Activated gamma-delta T cell (primary cell): ENCODE measurements at places on chromosomes 11 and 22.

DNA sequence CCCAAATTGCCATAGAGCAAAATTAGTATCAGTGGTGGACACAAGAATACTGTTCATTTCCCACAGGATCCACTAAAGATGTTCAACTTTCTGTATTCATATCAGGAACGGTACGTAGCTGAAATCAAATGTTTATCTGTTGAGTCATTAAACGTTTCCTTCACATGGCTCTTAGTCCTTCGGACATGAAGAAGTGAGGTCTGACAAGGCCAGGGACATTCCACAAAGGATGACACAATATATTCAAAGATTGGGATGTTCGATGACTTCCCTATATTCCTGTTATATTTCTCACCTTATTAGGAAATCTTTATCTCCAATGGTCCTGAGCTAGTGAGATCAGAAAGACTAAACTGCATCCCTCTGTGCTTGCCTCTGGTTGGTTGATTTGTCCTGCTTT, 129.0 kb downstream of the ETS1 start:
- DNase-seq = no peak

DNA sequence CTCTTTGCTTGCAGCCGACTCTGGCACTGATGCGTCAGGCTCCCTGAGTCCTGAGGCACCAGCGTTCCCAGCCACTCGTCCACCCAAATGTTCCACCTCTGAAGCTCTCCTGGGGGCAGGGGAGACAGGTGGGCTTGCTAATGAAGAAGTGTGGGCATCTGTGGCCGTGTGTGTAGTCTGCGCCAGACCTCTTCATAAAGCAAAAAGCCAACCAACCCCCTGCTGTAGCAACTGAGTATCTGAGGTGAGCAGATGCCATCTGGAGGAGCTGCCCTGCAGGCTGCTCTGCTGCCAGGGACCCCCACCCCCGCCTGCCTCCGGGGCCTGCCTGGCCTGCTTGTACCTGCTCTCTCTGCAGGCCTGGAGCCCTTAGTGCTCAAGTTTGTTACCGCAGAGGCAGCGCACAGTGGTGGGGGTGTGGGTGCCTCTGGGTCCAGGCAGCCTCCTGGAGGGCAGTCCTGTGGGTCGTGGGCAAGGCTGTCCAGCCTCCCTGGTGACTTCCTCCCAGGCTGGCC, 272.5 kb downstream of the TBC1D22A start:
- no peak for DNase-seq

DNA sequence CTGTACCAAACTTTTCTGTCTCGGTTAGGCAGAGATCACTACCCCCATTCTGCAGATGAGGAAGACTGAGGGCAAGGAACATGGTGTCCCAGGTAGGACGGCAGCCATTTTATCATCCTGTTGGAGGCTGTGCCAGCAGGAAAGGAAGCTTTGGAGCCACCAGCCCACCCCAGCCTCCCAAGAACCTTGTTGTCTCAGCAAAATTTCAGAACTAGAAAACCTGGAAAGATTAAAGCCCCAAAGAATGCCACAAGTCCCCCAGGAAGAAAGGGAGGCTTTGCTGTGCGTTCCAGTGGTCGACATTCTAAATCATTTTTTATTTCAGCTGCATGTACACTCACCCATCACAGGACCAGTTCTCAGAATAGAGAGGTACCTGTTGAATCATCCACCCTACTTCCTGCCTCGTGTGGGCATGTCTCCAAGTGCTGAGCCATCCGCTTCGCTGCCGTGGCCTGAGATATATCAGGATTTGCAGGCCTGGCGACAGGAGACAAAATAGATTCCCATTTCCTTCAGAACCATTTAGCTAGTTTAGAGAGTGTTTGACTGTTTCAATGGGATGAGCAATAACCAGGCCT, 13.0 kb upstream of the EIF3D start:
- no peak for DNase-seq

GRCh38 chr11:47477753-47478152, 28.8 kb upstream of the RAPSN start:
- no peak for DNase-seq

DNA sequence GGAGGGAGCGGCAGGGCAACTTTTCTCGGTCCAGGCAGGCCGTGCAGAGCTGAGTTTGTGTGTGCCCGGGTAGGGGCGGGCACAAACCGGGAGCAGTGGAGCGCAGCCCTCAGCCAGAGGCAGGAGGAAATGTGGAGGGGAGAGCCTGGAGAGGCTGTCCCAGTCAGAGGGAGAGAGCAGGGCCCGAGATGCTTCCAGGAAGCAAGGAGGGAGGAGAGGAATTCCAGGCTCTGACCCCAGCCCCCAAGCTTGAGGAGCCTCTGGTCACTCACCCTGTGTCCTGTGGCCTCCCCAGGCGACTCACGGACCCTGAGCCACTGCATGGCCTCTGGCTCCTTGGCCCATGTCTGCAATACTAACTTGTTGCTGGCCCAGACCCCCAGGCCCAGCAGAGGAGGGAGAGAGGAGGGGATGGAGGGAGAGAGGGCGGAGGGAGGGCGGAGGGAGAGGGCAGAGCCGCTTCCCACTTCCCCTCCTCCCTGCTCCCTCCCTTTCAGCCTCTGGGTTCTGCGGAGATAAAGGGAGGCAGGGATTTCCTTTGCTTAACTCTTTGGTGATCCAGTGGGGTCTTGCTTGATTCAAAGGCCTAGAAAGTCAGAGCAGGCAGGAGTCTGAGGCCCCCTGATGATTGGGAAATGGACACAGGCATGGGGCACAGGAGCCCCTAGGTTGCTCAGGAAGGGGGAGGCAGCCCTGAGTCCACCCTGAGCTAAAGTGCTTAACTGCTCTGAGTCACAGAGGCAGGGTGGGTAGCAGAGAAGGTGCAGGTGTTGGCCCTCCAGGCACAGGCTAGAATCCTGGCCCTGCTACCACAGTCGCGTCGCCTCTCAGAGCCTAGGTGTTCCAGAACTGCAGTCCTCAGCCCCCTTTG, at the start of gene C1QTNF6:
Gene C1QTNF6 (minus strand): TSS at position 357 of the 871 bp plus-strand sequence. CDS start 34 bp downstream, at position 323.
- DNase-seq = no peak

DNA sequence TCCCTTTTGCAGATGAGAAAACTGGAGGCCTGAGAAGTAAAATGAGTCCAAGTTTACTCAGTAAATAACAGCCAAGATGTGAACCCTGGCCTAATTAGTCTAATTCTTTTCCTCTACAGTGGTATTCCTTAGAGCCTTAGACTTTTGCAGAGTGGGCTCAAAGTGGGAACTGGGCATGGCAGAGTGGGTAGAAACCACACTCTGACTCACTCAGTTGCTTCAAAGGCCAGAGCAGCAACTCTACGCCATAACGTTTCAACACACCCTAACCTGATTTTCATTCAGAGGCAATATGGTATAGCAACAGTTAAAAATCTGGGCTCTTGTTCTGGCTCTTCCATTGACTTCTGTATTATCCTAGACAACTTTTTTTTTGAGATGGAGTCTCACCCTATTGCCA, 2.8 kb downstream of the THRSP start:
- no peak for DNase-seq

DNA sequence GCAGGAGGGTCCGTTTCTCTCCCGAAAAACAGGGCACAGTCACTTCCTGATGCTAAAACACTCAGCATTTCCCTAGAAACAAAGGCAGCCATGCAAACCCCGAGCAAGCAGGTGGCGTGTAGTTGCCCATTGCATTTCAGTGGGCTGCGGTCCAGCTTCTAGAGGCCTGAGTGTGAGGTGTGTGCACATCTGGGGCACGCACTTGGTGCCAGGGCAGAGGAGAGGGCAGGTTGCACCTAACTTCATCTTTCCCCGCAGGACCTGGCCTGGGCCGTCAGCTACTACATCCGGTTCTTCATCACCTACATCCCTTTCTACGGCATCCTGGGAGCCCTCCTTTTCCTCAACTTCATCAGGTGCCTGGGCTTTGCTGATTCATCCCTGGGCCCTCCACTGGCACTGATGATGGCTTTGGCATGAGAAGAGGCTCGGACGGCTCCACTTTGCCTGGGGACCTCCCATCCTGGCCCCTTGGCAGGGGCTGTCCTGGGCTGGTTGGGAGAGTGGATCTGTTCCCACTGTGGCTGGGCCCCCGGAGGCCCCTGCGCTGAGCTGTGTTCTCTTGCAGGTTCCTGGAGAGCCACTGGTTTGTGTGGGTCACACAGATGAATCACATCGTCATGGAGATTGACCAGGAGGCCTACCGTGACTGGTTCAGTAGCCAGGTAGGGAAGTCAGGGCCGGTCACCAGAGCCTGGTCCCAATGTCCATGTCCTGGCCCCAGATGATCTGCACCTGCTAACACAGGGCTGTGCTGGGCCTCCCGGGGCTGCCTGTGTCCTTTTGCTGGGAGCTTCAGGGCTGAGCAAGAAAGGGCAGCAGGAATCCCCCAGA, 28.4 kb downstream of the FADS3 start:
- DNase-seq = no peak

DNA sequence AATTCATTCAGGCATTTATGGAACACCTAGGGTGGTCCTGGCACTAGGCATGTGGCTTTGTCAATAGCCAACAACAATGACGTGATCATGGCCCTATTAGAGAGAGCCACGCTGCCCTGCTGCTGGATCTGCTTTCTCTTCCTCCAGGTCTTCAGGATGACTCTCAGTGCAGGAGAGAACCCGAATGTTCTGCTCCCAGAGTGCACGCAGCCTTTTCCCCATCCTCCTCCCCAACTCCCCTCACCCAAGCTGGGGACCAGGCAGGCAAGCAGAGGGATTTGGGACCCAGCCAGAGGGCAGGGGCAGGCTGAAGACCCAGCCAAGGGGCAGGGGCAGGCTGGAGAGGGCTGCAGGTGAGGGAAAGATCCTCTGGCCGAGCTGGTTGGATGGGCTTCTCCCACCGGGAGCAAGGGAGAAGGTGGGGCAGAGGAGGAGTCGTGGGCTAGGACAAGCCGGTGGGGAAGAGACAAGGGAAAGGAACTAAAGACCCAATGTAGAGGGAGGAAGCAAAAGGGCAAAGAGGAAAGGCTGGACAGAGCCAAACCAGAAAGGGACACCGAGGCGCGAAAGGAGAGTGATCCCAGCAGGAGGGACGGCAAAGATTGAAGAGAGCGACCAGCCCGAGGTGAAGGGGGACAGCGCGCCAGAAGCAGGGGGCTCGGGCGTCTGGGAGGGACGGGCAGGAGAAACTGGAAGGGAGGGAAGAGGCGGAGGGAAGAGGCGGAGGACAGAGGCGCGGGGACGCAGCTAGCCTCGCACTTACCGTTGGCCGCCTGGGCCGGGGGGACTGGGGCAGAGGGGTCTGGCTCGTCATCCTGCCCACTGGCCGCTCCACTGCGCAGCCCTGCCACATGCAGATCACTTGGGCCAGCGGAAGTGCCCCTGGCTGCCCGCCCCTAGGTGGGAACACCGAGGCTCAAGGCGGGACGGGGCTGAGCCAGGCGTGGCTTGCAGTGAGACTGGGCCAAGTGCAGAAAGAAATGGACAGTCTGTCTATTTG, at the start of gene KCTD14:
Gene KCTD14 (minus strand): TSS at position 880 of the 1,000 bp plus-strand sequence. CDS start 27 bp downstream, at position 853.
- no peak for DNase-seq

- no peak for DNase-seq
These were observed 11.4 kb downstream of the SIAE start for GRCh38 chr11:124662106-124662505.

GRCh38 chr11:90251599-90251998, 28.8 kb upstream of the CHORDC1 start:
- DNase-seq = no peak

DNA sequence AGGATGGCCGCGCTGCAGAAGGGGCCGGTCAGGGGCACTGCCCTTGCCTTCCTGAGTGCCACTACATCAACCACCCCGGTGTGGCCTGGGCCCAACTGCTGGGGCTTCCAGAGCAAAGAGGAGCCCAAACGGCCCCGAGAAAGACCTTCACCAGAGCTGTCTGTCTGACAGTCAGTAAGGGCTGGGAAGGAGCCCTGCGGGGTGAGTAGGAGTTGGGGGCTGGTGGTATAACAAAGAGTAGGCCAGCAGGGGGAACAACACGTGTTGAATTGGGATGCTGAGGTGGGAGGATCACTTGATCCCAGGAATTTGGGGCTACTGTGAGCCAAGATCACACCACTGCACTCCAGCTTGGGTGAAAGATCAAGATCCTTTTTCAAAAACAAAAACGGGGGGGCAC, 3.9 kb downstream of the GSTT4 start:
- DNase-seq = no peak

DNA sequence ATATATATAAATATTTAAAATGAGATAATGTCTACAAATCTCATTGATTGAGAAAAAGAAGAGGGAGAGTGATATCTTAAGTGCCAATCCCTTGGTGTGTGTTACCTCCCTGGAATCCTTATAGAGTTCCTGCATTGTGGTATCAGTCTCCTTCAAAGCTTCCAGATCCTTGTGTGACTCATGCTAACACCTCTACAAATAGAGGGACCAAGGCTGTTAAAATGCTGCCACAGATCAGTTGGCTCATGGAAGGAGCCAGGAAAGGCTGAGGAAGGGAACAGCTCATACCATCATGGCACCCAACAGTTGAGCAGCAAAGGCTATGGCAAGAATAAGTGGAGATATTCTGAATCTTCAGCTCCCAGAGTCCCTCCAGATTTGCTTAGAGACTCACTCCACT, 163.6 kb upstream of the ISX start:
- DNase-seq = no peak
